ENCODE measurements at places on chromosomes 2 and 18. TPM values are rescaled to one million over a fixed set of nuclear protein-coding genes. Genes with fewer than 3 reads are reported as not detected.

GRCh38 chr18:22349966-22350365 is 67.7 kb downstream of the CTAGE1 start:
- H3K4me3 ChIP-seq, result no peak overlapping the region
- H3K27me3 ChIP-seq, result peaks cover 8% of the 10 kb centered on the region
- H3K36me3 ChIP-seq, result no peaks in the 10 kb centered on the region
- no peak for DNase-seq
- H3K27ac ChIP-seq, result no peak overlapping the region

LRRTM4 gene
- total RNA-seq, result not detected

DNA sequence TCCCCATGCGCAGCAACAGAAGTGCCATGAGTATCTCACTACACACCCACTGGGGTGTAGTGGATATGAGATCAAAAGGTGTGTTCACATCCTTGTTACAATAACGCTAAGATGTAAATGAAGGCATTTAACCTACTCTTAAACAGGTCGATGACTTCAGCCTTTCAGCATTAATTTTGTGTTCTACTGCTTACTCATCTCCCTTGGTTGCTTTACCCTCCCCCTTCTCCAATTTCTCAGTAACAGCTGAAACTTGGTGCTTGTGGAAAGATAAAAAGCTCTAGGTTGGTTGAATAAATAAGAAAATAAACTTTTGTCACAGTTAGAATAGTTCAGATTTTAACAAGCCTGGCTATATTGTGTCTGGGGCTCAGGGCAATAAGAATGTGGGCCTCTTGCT is 147.5 kb upstream of the SESTD1 start:
- no peaks in the 10 kb centered on the region for H3K4me1 ChIP-seq
- no peaks in the 10 kb centered on the region for H3K27me3 ChIP-seq
- no peak overlapping the region for H3K4me3 ChIP-seq
- no peak overlapping the region for H3K27ac ChIP-seq

- DNase-seq, result no peak
- no peaks in the 10 kb centered on the region for H3K27me3 ChIP-seq
- H3K4me3 ChIP-seq, result no peak overlapping the region
- H3K27ac ChIP-seq, result no peak overlapping the region
Measured at GRCh38 chr2:207920321-207920720, 105.0 kb downstream of the PLEKHM3 start.

GLB1L gene
- 4.5 TPM for total RNA-seq

IL37 gene
- not detected for total RNA-seq

GRCh38 chr18:26022585-26022984 is 67.8 kb downstream of the SS18 start:
- peaks cover 39% of the 10 kb centered on the region for H3K36me3 ChIP-seq
- no peak for DNase-seq
- H3K4me1 ChIP-seq, result peaks cover 3% of the 10 kb centered on the region
- no peaks in the 10 kb centered on the region for H3K27me3 ChIP-seq
- H3K4me3 ChIP-seq, result no peak overlapping the region

All from GM12878 (cell line).